Activated naive CD8-positive, alpha-beta T cell treated with anti-CD3 and anti-CD28 coated beads, Interleukin-2, amount 50 U/mL, for 24 hours (primary cell): ENCODE measurements at places on chromosomes 1 and 21.

GRCh38 chr21:42319851-42320572, 4.8 kb upstream of the TFF3 start:
- H3K27me3 ChIP-seq: peaks cover 4% of the 10 kb centered on the region
- H3K4me1 ChIP-seq: peaks cover 6% of the 10 kb centered on the region
- H3K4me3 ChIP-seq: no peak overlapping the region
- no peak for DNase-seq

DNA sequence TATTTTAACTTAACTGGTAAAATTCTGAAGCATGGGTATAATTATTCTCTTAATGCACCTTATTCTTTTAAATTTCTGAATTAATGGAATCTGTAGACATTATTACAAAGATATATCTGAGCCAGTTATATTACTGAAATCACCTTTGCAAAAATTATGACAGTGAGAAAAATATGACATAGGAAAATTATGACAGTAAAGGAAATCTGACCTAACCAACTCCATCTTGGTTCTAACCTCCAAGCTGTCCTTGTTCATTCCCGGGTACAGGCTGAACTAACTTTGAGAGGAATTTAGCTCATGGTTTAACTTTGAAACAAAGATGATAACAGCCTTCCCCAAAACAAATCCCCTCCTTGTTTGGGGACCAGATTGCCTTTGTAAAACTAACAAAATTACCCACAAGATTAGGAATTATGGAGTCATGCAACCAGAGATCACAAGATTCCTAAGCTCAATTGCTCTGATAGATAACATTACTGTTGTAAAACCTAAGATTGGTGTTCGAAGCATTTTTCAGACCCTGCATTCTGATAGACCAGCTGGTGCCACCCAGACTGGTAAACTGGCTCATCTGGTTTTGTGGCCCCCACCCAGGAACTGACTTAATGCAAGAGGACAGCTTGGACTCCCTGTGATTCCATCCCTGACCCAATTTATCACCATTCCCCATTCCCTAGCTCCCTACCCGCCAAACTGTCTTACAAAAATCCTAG, 9.4 kb upstream of the CD55 start:
- no peak overlapping the region for H3K4me3 ChIP-seq
- no peaks in the 10 kb centered on the region for H3K36me3 ChIP-seq
- H3K27ac ChIP-seq: no peak overlapping the region
- peaks cover 33% of the 10 kb centered on the region for H3K4me1 ChIP-seq
- no peaks in the 10 kb centered on the region for H3K27me3 ChIP-seq
- no peak for DNase-seq

- peaks cover 2% of the 10 kb centered on the region for H3K4me1 ChIP-seq
- no peak for DNase-seq
- H3K27me3 ChIP-seq: no peaks in the 10 kb centered on the region
Observed at GRCh38 chr1:77825131-77825709, 45.8 kb downstream of the MIGA1 start.

DNA sequence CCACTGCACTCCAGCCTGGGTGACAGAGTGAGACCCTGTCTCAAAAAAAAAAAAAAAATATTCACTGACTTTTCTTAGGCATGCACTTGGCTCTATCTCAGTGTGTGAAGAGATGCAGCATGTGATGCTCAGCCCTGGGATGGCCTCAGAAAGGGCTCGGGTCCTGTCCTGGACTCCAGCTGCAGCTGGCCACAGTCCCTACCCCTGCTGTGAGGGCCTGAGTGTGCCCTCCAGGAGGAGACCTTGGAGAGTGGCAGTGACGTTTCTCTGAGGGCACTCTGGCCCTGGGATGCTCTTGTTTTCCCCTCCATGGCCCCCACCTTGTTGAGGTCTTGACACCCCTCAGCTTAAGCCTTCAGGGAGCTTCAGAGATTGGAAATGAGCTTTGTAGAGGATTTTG, 81.9 kb upstream of the POU3F1 start:
- peaks cover 26% of the 10 kb centered on the region for H3K27me3 ChIP-seq
- H3K4me3 ChIP-seq: no peak overlapping the region

DNA sequence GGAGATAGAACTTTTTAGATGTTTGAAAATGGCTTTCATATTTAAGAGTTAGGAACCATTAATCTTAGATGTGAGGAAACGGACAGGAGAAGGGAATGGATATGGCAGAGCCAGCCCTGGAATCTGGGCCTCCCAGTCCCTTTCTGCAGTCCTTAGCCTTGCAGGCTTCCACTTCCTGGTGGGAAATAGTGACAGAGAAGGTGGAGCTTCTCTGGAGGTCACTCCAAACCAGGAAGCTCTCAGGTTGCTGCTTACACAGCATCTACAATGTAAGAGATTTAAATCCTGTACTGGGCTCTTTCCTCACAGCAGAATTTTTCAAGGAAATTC, 2.5 kb downstream of the S100A11 start:
- peaks cover 49% of the 10 kb centered on the region for H3K4me1 ChIP-seq
- DNase-seq: no peak
- H3K4me3 ChIP-seq: peak overlapping the region; percentile 95
- no peaks in the 10 kb centered on the region for H3K27me3 ChIP-seq
- peaks cover 44% of the 10 kb centered on the region for H3K36me3 ChIP-seq

GRCh38 chr1:112508278-112509004, at the start of gene WNT2B:
Gene WNT2B, plus strand, starts transcription at chr1:112508965. Its CDS starts 298 bp downstream, at chr1:112509263.
- H3K4me3 ChIP-seq: peak within 1 kb of the TSS; percentile 73
- peak; percentile 49 for DNase-seq
- no peaks in the 10 kb centered on the region for H3K36me3 ChIP-seq
- H3K4me1 ChIP-seq: peaks cover 6% of the 10 kb centered on the region
